Brain pericyte (primary cell): ENCODE measurements at places on chromosomes 1 and 21.

- no peak for DNase-seq
Measured at GRCh38 chr21:36377391-36377842, 7.8 kb upstream of the CHAF1B start.

DNA sequence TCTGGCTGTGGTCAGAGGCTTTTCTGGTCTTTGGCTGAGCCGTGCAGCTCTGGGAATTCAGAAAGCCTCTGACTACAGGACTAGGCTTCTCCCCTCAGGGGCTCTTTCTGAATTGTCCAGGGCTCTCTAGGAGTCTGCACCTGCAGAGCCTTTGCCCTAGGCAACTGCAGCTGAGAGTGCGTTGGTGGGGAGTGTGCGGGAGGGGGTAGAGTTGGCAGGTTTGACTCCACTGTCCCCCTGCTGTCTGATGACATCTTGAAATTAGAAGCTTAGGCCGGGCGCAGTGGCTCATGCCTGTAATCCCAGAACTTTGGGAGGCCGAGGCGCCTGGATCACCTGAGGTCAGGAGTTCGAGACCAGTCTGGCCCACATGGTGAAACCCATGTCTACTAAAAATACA, 32.9 kb downstream of the KIAA1614 start:
- no peak for DNase-seq

- DNase-seq, result no peak
Measured at GRCh38 chr1:14782741-14783591, 184.5 kb downstream of the KAZN start.

DNA sequence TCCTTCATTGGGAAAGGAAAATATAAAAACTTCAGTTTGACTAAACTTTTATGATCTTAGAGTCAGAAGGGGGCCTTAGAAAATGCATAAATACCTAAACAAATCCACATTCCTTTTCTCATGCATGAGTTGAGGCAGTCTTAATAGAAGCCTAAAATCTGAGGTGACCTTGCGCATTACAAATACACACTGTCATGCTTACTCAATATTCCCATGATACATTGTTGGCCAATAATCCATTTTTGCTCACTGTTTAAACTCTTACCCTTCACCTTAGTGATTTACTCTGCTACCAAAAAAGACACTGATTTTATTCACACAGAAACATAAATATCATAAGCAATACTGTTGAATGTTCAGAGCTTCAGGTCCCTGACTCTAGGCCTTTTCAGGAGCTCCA, 19.1 kb upstream of the TMCO1 start:
- no peak for DNase-seq

DNA sequence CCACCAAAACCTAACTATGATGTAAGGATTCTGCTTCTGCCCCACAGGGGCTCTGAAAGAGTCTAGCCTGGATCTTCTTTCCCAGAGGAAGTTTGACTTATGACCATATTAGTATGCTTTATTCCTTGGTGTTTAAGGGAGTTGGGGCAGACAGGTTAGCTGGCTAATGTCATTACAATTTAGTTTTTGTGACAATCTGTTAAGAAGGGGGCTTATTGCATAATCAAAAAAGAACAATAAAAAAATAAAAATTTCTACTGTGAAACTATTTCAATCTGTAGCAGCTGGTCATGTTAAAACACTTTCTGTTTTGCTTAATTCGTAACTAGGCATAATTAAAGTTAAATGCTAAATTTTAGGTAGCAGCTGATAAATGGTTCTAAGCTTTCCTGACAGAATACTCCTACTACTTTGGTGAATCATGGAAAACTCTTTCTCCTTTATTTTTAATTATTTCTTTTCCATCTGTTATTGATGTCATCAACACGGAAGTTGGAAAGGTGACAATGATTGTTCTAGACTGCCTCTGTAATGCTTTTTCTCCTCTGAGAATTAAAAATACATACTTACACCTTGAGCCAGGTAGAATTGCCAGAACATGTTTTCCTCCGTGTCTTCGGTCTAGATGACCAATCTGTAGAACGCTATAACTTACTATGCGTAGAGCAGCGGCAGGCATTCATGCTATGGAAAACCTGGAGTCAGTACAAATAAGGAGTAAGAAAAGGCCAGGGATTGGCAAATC, 18.6 kb downstream of the DYRK3 start:
- no peak for DNase-seq

- DNase-seq, result no peak
Measured at GRCh38 chr1:197917805-197918651, 856 bp downstream of the LHX9 start.

- no peak for DNase-seq
Measured at GRCh38 chr1:59776960-59777852, 37.5 kb upstream of the HOOK1 start.

DNA sequence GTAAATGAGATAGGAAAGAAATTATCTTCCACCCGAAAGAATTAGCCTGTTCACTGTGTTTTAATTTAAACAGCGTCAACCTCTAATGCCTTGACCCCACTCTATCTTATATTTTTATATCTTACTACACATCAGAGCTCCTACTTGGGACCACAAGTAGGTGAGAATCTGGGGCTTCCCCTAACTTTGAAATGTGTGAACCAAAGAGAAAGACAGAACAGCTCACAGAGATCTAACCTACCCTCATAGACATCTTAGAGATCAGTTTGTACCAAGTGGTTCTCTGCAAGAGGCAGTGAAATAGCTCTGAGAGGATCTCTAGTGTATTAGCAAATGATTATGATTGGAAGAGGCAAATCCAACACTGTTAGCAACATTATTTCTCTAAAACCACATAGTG, 31.0 kb upstream of the IFI16 start:
- no peak for DNase-seq

- DNase-seq, result no peak
Measured at GRCh38 chr21:15195768-15196167, 131.0 kb upstream of the NRIP1 start.

DNA sequence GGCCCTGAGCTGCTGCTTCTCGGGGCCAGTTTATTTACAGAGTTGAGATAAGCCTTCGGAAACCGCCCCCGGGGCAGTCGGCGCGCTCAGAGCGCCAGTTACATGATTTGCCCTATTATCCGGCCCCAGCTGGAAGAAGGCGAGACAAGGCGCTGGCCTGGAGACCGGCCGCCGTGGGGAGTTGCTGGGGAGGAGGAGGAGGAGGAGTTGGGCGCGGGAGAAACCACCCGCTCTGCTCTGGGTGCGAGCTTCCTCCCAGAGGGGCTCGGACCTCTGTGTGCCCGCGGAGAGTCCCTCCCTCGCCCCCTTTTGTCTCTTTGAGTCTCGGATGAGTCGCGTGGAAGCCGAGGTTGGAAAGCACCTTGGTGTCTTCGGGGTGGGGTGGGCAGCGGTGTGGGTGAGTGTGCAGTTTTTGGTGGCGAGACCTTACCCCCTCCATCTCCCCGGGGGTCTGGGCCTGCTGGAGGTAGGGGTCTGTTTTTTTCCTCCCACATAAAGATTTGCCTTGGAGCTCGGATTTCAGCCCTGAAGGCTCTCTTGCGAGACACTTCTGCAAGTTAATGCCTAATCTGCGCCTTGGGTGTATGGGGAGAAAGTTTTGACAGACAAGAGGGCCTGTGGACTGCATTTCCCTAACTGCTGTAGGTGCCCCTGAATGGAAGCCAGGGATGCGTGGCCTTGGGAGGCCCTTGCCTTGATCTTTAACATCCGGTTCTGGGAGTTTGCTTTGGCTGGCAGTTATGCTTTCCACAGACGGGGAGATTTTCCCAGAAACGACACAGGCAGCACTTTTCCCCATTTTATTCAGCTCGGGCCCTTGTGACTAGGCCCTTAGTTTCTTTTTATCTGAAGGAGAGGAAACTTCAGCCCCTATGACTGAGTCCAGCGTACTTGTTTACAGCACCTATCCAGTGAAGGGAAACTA, 80.0 kb downstream of the NDUFS5 start:
- no peak for DNase-seq

GRCh38 chr1:114299331-114299975, 145.8 kb upstream of the SYT6 start:
- DNase-seq, result no peak

DNA sequence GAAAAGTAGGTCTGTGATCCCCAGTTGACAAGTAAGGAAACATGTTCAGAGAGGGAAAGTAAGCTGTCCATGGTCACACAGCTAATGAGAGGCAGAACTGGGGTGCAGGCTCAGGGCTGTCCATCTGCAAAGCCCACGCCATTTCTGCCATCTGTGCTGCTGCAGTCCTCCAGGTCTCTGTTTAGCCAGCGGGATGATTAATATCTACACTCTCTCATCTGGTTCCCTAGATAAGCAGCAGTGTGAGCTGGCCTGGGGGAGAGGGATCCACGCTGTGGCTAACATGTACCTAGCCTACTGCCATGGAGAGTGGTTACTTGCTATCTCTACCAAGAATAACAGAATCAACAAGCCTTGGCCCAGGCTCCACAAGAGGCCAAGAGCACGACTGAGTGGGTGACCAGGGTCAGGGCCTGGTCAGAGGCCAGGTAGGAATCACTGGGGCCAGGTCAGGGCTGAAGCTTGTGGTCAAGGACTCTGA, 75.2 kb downstream of the TRABD2B start:
- DNase-seq, result no peak
